ENCODE measurements at places on chromosomes 12 and 14.

- DNase-seq = no peak
These were observed 184.9 kb downstream of the NTF3 start for GRCh38 chr12:5616854-5617253.

DNA sequence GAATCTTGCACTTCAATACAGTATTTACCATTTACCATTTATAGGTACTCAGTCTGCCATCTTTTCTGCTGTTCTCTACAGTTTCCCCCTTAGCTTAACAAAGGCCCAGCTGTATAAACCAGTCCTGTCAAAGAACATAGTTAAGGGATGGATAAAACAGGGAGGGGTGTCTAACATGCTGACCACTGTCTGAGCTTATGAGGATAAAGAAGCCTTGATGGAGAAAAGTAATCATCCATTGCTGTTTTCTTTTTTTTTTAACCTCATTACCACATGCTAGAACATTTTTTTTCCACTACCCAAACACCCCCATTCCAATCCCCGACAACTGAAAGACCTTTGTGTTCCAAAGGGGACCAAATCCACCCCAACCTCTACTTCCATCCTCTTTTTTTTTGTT, 39.9 kb downstream of the SOX5 start:
- DNase-seq = no peak

DNA sequence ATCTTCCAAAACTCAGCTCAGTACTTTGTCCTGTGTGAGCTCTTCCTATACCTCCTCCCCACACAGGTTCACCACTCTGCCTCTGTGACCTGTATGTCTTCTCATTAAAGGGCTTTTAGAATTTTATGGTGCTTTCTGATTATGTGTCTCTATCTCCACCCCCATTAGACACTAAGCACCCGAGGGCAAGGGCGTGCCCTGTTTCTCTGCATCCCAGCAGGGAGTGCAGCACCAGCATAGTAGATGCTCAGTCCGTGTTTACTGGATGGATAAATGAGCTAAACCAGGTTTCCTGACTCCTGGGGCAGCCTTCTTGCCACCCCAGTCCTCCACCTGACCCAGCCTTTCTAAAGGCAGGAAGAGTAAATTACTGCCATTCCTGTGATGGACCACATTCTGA, 333.8 kb downstream of the CACNA1C start:
- no peak for DNase-seq

DNA sequence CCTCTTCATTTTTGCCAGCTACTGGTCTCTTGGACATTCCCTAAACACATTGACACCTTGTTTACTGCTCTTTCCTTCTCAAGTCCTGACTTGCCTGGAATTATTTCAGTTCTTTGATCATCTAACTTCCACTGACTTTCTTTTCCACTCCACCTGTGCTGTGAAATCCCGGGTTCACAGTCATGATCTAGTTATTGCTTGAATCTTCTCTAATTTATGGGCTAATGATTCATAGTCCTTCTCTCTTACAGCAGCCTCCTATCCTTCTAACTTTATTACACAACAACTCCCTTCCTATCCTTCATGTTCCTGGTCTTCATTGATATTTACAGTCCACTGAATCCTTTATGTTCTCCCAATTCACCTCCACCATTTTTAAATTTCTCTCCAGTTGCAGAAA, 260.1 kb downstream of the C12orf75 start:
- DNase-seq = no peak

DNA sequence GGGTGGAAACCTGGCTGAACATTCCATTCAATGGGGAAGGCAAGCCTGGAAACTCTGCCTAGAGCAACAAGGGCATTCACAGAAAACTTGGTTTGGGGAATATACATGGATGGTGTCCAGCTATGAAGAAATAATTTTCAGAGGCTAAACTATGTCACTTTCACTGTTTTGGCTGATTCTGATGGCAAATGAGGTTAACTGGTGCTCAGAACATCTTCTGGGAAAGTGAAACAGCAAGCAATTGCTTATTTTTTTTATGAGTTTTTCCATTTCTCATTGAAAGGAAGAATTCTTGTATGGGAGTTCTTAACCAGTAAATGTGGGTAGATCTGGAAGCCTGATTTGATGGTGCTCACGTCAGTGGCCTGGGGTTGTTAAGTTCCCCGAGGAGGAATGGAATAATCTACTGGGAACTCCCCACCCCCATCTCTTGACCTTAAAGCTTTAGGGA, 132.8 kb upstream of the BTG1 start:
- no peak for DNase-seq

- no peak for DNase-seq
These were observed 1077.0 kb downstream of the LRFN5 start for GRCh38 chr14:42683707-42684106.

Data from non-pigmented ciliary epithelial cell (primary cell).